ENCODE measurements at places on chromosomes 12 and 14.

DNA sequence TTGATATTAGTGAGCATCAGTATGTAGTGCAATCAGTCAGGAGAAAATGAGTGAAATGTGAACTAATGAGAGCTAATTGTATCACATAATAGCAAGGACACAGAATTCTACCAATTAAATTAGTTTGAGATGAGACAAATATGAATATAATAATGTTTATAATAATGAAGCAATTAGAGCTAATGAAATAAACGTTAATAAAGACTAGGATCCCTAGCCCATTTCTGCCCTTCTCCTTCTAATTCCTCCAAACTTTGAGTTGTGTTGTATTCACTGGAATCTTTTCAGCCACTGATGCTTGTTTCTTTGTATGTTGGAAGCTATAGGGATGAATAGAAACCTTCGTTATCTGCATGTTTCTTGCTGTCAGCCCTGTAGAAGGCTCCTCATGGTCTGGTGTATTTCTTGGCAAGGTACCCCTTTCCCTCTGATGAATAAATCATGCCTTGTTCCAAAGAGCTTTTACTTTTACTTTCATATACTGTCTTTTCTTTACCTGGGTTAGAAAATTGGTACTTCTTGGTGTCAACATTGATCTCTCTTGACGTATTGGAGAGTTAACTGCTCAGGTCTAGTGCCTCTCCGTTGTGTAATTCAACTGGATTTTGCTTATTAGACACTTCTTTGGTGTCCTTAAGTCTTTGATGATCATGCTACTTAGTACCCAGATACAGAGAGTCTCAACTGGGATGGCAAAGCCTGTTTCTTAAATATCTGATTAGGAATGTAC is 154.8 kb downstream of the PTCSC3 start:
- no peak for DNase-seq

- no peak for DNase-seq
These were observed 82.9 kb upstream of the SCAF11 start for GRCh38 chr12:46073321-46073720.

- DNase-seq: peak; percentile 69
These were observed 53.0 kb downstream of the IFNG-AS1 start for GRCh38 chr12:68042212-68042699.

GRCh38 chr12:31759632-31760459 is 31.0 kb upstream of the AMN1 start:
- no peak for DNase-seq

DNA sequence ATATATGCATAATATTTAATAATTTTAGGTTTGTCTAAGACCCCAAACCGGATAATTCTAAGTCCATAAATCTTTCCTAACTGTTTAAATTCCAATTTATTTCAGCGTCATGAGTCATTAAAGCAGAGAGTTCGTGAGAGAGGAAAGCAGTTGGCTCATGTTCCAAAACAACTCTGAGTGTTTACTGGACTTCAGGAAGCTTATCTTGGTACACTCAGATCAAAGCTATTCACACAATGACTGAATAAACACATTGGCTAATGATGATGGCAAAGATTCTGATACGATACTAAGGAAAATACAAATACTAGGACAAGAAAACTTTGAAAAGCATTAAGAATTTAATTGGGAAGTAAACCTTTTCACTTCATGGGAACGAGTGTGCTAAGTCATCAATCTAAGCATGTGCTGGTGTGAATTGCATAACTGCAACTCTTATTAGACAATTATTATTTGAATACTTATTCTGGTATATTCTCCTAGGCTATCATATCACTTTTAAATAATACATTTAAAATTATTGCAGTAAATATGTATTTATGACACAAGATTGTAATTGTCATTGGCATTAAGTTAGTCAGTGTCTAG is 34.8 kb upstream of the CLEC14A start:
- DNase-seq: no peak

DNA sequence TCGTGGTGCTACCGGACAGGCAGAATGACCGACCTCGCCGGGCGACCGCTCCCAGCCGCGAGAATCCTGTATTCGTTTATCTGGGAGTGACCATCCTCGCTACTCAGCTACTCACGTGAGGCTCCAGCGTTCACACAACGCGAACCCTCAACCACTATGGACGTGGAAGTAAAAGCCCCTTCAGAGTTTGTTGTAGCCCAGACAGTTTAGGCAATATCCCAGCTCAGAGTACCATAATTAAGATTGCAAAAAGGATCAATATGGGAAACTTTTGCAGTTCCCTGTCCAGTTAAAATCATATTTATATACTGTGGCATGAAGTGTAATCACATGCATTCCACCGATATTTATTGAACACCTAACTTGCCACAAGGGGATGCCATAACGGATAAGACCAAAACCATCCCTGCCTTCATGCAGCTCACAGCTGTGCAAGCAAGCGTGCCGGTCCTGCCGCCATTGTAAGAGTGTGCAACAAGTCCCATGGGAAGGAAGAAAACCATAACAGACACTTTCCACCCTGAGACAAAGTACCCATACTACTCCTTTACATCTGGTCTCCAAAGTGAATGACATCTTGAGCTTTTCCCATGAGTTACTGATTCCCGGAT is 938 bp upstream of the MAX start:
- DNase-seq: peak; percentile 16

DNA sequence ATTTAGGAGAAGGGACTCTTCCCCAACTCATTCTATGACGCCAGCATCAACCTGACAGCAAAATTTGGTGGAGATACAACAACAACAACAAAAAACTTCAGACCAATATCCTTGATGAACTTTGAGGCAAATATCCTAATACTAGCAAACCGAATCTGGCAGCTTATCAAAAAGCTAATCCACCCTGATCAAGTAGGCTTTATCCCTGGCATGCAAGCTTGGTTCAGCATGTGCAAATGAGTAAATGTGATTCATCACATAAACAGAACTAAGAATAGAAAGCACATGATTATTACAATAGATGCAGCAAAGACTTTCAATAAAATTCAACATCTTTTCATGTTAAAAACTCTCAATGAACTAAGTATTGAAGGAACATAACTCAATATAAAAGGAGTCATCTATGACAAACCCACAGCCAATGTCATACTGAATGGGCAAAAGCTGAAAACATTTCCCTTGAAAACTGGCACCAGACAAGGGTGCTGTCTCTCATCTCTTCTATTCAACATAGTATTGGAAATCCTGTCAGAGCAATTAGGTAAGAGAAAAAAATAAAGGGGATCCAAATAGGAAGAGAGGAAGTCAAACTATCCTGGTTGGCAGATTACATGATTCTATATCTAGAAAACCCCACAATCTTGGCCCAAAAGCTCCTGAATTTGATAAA is 233.3 kb downstream of the CCDC59 start:
- no peak for DNase-seq

- DNase-seq: no peak
These were observed 177.0 kb downstream of the C12orf75 start for GRCh38 chr12:105507311-105508038.

GRCh38 chr12:45338272-45338671 is 122.4 kb downstream of the ANO6 start:
- no peak for DNase-seq

DNA sequence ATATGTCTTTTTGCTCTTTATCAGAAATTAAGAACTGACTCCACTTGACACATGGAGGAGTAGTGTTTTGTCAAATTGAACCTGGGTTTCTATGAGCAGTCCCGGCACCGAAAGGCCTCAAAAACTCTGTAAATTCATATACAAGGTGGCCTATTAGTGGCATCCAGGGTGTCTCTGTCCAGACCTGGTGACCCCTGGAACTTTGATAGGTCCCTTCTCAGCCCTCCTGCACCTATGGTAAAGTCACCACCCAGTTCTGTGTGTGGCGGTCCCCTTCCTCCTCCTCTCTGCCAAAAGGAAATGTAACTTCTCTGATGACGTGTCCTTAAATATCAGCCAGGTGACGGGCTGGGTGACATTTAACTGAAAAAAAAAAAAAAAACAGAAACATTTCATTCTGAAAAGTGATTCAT is 204.0 kb upstream of the FOXN3 start:
- DNase-seq: peak; percentile 58

DNA sequence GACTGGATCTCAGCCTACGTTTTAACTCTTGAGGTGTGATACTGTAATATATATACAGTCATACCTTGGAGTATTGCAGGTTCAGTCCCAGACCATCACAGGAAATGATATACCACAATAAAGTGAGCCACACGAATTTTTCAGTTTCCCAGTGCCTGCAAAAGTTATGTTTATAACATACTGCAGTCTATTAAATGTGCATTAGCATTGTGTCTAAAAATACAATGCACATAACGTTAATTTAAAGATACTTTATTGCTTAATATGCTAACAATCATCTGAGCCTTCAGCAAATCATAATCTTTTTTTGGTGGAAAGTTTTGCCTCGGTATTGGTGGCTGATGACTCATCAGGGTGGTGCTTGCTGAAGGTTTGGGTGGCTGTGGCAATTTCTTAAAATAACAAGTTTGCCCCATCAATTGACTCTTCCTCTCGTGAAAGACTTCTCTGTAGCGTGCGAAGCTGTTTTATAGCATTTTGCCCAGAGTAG is 18.9 kb downstream of the PYROXD1 start:
- peak; percentile 65 for DNase-seq

GRCh38 chr12:46109343-46110222 is 119.2 kb upstream of the SCAF11 start:
- DNase-seq: no peak

DNA sequence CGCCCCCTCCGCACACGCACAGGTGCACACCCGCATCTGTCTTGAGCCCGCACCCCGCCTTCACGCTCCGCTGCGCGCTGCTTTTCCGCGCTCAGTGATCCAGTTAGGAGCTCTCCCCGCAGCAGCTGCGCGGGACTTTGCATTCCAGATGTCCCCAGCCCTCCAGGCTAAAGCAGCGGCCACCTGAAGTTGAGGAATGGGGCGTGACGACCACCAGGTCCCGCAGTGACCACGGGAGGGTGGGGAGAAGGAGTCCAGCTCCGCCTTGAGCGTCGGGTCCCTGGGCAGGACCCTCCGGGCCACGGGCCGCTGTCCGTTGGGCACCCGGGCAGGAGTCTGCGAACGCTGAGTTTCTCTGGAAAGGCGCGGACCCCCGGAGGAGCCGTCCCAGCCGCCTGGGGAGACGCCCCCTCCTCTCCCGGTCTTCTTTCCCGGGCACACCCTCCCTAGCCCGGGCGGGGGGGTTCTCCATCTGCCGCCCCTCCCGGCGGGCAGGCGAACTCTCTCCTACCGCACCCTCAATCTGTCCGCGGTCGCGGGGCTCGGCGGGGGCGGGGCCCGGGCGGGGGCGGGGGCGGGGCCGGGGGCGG is 334 bp upstream of the TMEM132C start:
- DNase-seq: no peak

DNA sequence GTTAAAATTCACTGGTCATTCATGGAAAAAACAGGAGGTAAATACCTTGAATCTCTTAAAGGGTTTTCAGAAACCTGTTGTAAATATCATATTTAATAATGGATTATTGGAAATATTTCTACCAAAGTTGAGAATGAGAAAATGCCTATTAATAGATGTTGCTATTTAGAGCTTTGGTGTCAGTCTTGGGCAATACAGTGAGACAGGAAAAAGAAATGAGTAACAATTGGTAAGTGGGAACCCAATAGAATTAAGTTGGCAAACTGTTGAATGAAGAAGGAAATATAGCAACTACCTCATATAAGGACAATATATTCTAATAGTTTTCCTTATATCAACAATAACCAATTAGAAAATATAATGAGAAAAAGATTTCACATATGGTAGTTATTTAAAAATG is 78.0 kb downstream of the ATF7IP start:
- DNase-seq: no peak
